Peyer's patch (tissue), 4 donors: ENCODE measurements at places on chromosomes 1 and 21. TPM values are rescaled to one million over a fixed set of nuclear protein-coding genes. Genes with fewer than 3 reads are reported as not detected.

DNA sequence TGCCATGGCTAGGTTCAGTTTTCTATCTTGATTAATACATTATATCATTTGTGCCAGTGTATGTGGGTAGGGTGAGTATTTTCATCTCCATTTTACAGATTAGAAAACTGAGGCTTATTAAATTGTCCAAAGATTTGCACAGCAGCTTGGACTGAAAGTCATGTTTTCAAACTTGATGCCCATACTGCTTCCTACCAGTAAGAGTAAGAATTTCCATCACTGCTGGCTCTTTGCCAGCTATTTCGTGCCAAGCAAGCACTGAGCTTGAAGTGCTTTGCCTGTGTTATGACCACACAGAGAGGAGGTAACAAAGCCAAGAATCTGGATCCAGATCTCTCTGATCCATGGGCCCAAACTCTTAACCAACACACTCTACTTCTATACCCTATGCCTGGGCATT lies 295.0 kb downstream of the VAV3 start:
- no peak overlapping the region for H3K27ac ChIP-seq
- H3K27me3 ChIP-seq = no peaks in the 10 kb centered on the region
- no peak overlapping the region for H3K4me3 ChIP-seq

DNA sequence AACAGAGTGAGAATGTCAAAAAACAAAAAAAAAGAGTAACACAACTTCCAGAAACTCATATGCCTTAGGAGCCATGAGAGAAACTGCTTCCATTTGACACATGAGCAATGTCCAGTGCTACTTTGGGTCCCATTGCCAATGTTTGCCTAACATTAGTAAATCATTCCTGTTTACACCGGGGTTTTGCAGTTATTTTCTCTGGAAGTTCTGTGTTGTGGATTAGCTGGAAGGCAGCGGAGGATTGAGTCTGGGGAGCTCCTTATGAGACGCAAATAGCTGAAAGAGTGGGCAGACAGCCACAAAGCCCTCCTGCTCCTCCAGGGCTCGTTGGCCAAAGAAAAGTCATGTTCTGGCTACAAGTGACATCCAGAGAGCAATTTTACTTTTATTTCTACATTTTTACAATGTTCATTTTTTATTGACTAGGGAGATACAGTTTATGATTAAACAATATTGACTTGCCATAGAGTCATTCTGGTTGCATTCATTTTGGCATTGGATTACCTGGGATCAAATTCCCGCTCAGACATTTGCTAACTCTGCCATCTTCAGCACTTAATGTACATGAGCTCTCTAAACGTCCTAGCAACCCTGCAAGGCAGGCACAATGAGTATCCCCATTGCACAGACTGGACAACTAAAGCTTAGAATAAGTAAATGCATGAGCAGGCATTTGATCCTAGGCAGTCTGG lies 66.4 kb upstream of the GALNT2 start:
- no peak for DNase-seq
- no peak overlapping the region for H3K27ac ChIP-seq
- H3K4me1 ChIP-seq = no peaks in the 10 kb centered on the region
- H3K36me3 ChIP-seq = no peaks in the 10 kb centered on the region
- H3K27me3 ChIP-seq = no peaks in the 10 kb centered on the region

GRCh38 chr1:6082430-6082971 lies 36.8 kb downstream of the KCNAB2 start:
- H3K4me3 ChIP-seq = no peak overlapping the region
- DNase-seq = no peak
- no peaks in the 10 kb centered on the region for H3K4me1 ChIP-seq
- no peak overlapping the region for H3K27ac ChIP-seq
- no peaks in the 10 kb centered on the region for H3K27me3 ChIP-seq

DNA sequence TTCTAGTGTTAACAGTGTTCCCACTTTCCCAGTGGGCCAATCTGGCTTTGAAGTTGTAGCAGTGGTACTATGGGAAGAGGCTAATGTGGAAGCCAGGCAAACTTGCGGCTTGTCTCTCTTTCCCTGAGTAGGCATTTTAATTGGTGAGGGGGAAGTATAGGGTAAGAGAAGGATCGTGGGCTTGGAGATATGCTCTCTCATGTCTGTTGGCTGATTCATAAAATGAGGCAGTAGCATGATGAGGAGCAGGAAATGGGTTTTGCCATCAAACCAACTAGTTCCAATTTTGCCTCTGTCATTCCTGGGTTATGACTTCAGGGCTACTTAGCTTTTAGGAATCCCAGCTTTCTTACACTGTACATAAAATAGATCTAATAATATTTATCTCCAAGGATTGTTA lies 12.1 kb downstream of the C8A start:
- DNase-seq = no peak
- no peaks in the 10 kb centered on the region for H3K36me3 ChIP-seq
- H3K4me3 ChIP-seq = no peak overlapping the region
- no peaks in the 10 kb centered on the region for H3K4me1 ChIP-seq
- H3K27ac ChIP-seq = no peak overlapping the region

DNA sequence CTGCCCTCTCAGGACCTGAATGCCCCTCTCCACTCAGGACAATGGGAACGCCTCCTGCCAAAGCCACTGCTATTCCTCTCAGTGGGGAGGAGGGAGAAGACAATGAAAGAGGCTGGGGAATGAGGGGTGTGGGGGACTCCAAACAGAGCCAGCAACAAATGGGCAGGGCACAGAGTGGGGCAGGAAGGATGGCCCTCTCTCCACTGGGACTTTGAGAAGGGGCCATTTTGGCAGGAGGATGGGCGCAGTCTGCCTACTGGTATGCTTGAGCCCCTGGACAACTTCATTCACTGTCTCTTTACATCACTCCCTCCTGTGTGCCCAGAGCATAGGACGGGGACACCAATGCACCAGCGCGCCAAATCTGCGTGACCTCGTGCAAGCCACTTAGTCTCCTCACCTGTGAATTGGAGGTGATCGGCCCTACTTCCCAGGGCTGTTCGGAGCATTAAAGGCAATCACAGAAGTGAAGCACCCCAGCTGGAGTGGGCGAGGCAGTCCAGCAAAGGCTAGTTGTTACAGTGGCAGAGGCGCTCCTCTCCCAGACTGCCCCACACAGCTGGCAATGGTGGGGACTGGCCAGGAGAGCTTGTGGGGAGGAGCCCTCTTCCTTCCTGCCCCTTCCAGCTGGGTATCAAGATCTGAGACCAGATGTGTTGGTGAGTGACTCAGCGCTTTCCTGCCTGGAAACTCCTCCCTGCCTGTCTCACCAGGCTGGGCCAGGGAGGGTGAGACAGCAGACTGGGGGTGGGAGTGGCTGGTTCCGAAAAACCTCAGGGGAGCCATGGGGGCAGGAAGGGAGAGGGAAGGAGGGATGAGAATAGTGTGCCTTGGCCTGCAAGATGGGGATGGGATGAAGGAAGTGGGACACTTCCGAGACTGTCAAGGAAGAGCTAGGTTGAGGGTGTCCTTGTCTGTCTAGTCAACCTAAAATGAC lies 22.4 kb upstream of the SYNC start:
- H3K4me3 ChIP-seq = no peak overlapping the region
- DNase-seq = peak; percentile 75
- no peaks in the 10 kb centered on the region for H3K36me3 ChIP-seq
- no peaks in the 10 kb centered on the region for H3K4me1 ChIP-seq
- H3K27ac ChIP-seq = no peak overlapping the region

DNA sequence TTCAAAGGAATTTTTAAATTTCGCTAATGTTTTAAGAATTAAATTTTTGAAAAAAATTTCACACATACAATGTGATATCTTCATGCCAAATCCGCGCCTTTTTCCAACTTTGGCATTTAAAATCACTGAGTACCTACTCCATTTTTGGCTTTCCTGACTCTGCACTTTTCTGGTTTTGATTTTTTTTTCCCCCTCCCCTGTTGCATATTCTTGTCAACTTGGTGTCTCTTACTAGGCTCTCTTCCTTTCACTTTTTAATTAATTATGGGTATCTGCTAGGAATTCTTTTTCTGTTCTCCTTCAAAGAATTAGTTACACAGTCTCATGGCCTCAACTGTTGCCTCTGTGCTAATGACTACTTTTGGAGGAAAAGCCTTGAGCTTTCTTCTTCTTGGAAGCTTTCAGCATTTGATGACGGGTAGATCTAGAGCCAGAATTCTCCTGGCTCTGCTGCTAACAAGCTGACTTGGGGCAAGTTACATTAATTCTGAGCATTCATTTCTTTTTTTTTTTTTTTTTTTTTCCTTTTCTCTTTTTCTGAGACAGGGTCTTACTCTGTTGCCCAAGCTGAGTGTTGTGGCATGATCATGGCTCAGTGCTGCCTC lies 1.8 kb downstream of the AGL start:
- no peaks in the 10 kb centered on the region for H3K4me1 ChIP-seq
- H3K4me3 ChIP-seq = no peak overlapping the region
- no peak for DNase-seq
- peaks cover 6% of the 10 kb centered on the region for H3K36me3 ChIP-seq
- H3K27ac ChIP-seq = no peak overlapping the region
- H3K27me3 ChIP-seq = no peaks in the 10 kb centered on the region

DNA sequence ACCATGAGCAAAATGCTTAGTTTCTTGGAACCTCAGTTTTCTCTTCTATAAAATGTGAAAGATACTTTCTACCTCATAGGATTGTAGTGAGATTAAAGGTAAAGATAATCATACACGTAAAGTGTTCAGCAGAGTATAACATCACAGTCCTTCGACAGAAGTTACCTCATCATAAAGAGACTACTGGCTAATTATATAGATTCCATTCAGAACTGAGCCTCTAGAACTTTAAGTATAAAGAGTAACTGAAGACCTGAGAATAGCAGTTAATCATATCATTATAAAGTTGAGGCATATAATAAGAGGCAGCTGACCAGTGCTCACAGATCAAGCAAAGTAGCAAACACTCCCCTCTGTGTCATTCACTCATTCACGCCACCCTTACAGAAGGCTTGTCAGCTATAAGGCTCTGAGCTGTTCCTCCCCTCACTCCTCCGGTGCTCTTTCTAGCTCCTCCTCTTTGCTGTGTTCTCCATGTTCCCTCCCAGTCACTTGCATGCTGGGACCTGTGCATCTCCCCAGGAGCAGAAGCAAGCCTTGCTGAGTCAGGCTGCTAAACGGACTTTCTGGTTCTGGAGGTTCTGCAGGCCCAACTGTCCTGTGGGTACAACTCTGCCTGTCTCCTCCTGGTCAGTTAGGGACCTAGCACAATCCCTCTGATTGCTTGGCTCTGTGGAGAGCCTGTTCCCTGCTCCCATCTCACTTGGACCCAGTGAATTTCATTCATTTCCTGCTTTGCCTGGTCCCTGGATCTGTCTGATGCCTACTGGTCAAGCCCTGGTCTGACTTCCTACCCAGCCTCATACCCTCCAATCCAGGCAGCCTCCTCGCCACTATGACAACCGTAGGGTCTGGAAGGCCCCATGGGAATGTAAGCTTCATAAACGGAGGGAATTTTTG lies 28.3 kb upstream of the LY9 start:
- peak overlapping the region; percentile 65 for H3K27ac ChIP-seq
- no peak for DNase-seq
- H3K27me3 ChIP-seq = no peaks in the 10 kb centered on the region
- no peaks in the 10 kb centered on the region for H3K4me1 ChIP-seq
- peak overlapping the region; percentile 5 for H3K4me3 ChIP-seq
- no peaks in the 10 kb centered on the region for H3K36me3 ChIP-seq

- H3K27ac ChIP-seq = no peak overlapping the region
- no peaks in the 10 kb centered on the region for H3K27me3 ChIP-seq
- H3K36me3 ChIP-seq = no peaks in the 10 kb centered on the region
- no peak for DNase-seq
- H3K4me1 ChIP-seq = no peaks in the 10 kb centered on the region
Measured at GRCh38 chr1:100942304-100943046, 46.6 kb downstream of the SLC30A7 start.

GRCh38 chr1:150484861-150485260 lies 2.4 kb upstream of the TARS2 start:
- H3K4me3 ChIP-seq = no peak overlapping the region
- DNase-seq = peak; percentile 45
- H3K4me1 ChIP-seq = peaks cover 4% of the 10 kb centered on the region

ITLN2 gene
- 62.0 TPM for total RNA-seq

CFHR5 gene
- total RNA-seq = not detected

WDTC1 gene
- total RNA-seq = 32.4 TPM
